Activated CD8-positive, alpha-beta memory T cell treated with anti-CD3 and anti-CD28 coated beads, Interleukin-2, amount 10 ng/mL, durations not matched to agents 7 days and 5 days (primary cell): ENCODE measurements at places on chromosomes 3 and 15.
A peak's percentile ranks its signal among the peaks of the same experiment; 100 is the strongest.

DNA sequence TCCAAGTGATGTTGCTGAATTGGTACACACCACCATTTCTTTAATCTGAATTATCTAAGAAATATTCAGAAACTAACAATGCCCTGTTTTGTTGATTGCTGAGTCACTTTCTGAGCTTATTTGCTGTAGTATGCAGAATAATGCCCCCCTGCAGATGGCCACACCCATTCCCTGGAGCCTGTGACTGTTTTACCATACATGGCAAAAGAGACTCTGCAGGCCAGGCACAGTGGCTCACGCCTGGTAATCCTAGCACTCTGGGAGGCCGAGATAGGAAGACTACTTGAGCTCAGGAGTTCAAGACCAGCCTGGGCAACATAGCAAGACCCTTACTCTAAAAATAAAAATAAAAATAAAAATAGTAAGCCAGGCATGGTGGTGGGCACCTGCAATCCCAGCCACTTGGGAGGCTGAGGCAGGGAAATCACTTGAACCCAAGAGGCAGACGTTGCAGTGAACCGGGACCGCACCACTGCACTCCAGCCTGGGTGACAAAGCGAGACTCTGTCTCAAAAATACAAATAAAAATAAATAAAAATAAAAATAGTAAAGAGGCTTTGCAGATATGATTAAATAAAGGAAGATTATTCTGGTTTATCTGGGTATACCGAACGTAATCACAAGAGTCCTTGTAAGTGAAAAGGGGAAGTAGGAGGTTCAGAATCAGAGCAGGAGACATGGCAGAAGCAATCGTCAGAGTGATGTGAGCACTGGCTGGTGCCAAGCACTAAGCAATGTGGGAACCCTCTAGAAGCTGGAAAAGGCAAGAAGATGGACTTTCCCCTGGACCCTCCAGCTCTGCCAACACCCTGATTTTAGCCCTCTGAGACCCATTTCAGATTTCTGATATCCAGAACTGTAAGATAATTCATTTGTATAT is 19.0 kb downstream of the PCYT1A start:
- peaks cover 32% of the 10 kb centered on the region for H3K4me1 ChIP-seq
- no peak overlapping the region for H3K4me3 ChIP-seq
- H3K27ac ChIP-seq: peak overlapping the region; percentile 67
- peaks cover 43% of the 10 kb centered on the region for H3K36me3 ChIP-seq
- H3K27me3 ChIP-seq: no peaks in the 10 kb centered on the region

- peak; percentile 1 for DNase-seq
- H3K36me3 ChIP-seq: no peaks in the 10 kb centered on the region
- H3K27ac ChIP-seq: no peak overlapping the region
- no peak overlapping the region for H3K4me3 ChIP-seq
- peaks cover 25% of the 10 kb centered on the region for H3K27me3 ChIP-seq
Observed at GRCh38 chr15:90316139-90316538, 35.9 kb upstream of the ZNF774 start.

GRCh38 chr3:142237891-142238290 is 12.5 kb upstream of the GK5 start:
- H3K36me3 ChIP-seq: no peaks in the 10 kb centered on the region
- H3K27ac ChIP-seq: no peak overlapping the region
- peaks cover 16% of the 10 kb centered on the region for H3K27me3 ChIP-seq
- H3K4me1 ChIP-seq: no peaks in the 10 kb centered on the region
- DNase-seq: no peak
- no peak overlapping the region for H3K4me3 ChIP-seq

- DNase-seq: no peak
- H3K36me3 ChIP-seq: peaks cover 23% of the 10 kb centered on the region
- H3K27ac ChIP-seq: no peak overlapping the region
- no peak overlapping the region for H3K4me3 ChIP-seq
Observed at GRCh38 chr3:182936918-182937285, 43.4 kb downstream of the DCUN1D1 start.

DNA sequence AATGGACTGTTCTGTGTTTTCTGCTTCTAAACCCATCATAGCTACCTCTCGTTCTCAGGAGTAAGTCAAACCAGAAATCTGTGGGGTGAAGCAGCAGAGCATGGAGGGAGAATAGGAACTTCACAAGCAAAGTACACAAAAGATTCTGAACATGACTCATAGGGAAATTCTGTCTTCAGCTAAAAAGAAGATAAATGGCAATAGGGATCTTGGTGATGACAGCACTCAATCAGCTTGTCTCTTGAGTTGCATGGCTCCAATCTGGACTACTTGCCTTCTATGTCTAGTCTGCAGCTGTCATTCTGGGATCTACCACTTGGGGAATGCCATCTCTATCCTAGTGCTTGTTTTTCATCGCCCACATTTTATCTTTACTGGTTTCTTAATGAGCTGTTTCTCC is 13.5 kb upstream of the GRAMD1C start:
- no peaks in the 10 kb centered on the region for H3K4me1 ChIP-seq
- H3K36me3 ChIP-seq: peaks cover 2% of the 10 kb centered on the region
- H3K27me3 ChIP-seq: no peaks in the 10 kb centered on the region
